ENCODE measurements at places on chromosomes 2 and 18.

DNA sequence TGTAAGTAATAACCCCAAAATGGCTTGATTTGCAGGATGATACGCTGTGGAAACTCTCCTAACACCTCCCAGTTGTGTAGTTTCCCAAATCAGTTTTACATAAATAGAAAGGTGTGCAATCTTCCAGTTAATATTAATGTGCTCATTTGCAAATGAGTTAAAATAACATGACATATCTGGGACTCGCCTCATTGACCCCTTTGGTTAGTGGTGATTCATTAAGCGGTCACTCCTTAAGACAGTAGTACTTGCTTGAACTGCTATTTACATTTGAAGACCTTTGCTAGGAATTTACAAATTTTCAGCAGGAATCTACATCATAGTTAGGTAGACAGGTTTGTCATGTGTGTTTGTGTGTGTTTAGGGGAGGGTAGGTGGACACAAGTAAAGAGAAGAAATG lies 1367.7 kb upstream of the CELF4 start:
- no peak for DNase-seq
- no peak overlapping the region for H3K27ac ChIP-seq
- H3K4me1 ChIP-seq = no peaks in the 10 kb centered on the region
- H3K4me3 ChIP-seq = no peak overlapping the region
- H3K36me3 ChIP-seq = no peaks in the 10 kb centered on the region
- no peaks in the 10 kb centered on the region for H3K27me3 ChIP-seq

DNA sequence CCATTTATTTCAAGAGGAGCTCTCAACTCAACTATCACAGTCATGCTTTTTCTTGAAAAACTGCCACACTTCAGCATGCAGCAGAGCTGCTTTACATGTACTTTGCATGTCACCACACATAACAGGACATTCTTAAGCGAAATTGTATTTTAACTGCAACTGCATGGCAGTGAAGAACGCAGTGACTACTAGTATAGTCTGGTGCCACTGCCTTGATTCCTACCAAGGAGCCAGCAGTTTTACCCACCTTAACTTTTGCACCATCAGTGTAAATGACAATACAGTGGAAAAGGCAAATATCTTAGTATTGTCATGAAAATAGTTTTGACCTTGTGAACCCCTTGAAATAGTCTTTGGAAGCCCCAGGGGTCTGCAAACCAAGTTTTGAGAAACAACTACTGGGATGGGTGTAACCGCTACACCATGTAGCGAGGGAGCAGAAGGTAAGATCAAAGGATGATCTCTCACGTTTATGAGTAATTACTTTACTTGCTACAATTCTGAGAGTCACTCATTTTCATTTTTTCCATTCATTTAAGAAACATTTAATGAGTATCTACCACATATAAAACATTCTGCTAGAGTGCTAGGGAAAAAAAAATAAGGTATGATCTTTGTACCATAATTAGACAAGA lies 32.3 kb upstream of the MPP4 start:
- DNase-seq = no peak
- H3K4me3 ChIP-seq = no peak overlapping the region
- H3K4me1 ChIP-seq = peaks cover 18% of the 10 kb centered on the region

- no peaks in the 10 kb centered on the region for H3K4me1 ChIP-seq
- H3K27me3 ChIP-seq = no peaks in the 10 kb centered on the region
- DNase-seq = no peak
- H3K4me3 ChIP-seq = no peak overlapping the region
Observed at GRCh38 chr2:17184512-17184911, 333.7 kb downstream of the RAD51AP2 start.

- H3K4me3 ChIP-seq = 0 out of 2 replicates have a peak overlapping the region, but pooled peaks have one; percentile 30
- peak; percentile 90 for DNase-seq
- no peaks in the 10 kb centered on the region for H3K36me3 ChIP-seq
- H3K27ac ChIP-seq = peak overlapping the region; percentile 85
- H3K4me1 ChIP-seq = peaks cover 50% of the 10 kb centered on the region
- peaks cover 1% of the 10 kb centered on the region for H3K27me3 ChIP-seq
Observed at GRCh38 chr18:23861805-23862470, 152.6 kb upstream of the TTC39C start.
